ENCODE measurements at places on chromosomes 4 and X.

DNA sequence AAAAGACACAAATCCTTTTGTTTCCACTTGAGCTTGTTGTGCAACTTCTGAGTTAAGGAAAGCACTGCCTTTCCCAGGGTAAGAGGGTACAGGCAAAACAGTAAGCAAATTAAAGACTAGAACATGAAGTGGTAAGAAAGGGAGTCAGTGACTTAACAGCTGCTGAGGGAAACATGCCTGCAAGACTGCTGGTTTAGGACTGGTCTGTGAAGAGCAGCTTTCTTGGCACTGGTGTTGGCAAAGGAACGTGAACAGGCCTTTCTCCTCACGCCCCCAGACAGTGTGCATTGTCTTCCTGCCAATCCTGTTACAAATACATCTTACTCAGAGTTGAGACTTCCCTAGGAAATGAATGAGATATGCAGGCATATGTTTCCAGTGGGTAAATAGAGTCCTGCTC is 2.6 kb downstream of the LHFPL1 start:
- no peak for DNase-seq

DNA sequence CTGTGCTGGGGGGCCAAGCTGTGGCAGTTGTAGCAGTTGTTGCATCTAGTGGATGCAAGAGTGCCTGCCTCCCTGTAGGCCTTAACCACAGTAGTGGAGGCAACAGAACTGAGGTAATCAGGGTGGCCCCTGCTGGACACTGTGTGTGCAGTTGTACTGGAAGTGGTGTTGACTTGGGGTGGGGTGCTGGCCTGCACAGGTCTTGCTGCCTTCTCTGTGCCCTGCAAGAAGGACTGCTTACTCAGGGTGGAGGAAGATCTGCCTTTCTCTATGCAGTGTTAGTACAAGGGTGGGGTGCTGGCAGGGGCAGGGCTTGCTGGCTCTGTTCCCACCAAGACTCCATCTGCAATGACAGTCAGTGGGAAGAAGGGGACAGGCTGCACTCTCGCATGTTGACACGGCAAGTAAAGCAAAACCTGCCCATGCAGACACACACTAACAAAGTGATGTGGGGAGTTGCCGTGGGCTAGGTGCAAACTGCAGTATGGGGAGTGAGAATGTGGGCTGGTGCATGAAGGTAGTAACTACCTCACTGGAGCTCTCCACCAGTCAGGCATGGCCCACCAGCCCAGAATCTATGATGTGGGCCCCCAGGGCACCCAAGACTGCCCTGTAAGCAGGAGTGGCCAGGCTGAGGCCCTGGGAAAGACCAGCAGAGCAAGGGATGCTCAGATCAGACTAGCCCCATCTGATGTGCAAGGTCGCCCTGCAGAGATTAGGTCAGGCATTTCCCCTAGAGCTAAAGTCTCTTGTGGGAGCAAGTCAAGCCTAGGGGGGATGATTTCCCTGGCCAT is 594.9 kb downstream of the TECRL start:
- no peak for DNase-seq

DNA sequence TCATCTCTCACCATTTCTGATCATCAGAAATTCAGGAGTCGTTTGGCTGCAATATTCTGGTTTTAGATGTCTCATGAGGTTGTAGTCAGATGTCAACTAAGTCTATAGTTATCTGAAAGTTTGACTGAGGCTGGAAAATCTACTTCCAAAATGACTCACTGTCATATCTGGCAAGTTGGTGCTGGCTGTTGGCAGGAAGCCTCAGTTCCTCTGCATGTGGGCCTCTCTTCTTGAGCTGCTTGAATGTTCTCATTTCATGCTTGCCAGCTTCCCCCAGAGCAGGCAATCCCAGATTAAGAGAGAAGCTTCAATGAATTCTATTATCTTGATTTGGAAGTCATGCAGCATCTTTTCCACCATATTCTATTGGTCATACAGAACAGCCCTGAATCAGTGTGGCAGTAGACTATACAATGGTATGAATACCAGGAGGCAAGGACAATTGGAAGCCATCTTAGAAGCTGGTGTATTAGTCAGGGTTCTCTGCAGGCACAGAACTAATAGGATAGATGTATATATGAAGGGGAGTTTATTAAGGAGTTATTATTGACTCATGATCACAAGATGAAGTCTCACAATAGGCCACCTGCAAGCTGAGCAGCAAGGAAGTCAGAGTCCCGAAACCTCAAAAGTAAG is 46.8 kb upstream of the ELF2 start:
- DNase-seq = peak; percentile 69

DNA sequence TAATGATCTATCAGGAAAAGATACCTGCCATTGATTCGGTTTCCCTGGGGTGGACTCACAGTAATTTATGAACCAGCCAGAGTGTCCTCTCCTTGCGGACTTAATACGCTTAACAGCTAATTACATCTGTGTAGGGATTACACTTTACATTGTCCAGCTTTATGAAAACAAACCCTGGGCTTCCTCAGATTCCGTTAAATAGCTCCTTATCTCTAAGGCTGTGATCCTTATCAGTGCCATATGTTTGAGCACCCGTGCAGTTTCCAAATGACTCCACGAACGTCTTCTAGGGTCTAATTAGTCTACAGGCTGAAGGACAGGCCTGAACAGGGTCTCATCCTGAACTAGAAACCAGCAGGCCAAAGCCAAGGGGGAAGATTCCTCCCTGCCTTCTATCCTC is 56.9 kb downstream of the KDR start:
- DNase-seq = no peak

- DNase-seq = no peak
Observed at GRCh38 chrX:27491397-27491796, 28.3 kb upstream of the PPP4R3C start.

- no peak for DNase-seq
Observed at GRCh38 chr4:81237791-81238190, 22.8 kb upstream of the PRKG2 start.

- peak; percentile 4 for DNase-seq
Observed at GRCh38 chr4:86557526-86557925, 36.6 kb upstream of the PTPN13 start.

GRCh38 chrX:68652326-68653170 is 5.1 kb downstream of the STARD8 start:
- no peak for DNase-seq

DNA sequence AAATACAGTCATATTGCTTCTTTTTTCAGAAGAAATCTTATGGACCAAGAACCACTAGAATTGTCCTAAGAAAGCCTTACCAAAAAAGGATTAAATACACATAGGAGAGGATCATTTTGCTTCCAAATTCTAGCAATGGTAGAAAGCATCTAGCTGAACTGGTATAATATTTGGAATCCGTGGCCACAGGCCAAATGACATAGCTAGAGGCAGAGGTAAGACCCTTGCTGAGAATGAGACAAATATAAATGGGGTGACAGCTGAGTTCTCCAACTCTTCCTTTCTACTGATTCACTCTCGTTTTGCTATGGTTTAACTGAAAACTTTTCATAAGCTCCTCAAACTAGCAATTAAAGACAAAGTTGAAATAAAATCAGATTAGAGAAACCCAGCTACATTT is 150.0 kb downstream of the TTC29 start:
- no peak for DNase-seq

- DNase-seq = no peak
Observed at GRCh38 chr4:165864271-165864670, 8.8 kb upstream of the TLL1 start.

DNA sequence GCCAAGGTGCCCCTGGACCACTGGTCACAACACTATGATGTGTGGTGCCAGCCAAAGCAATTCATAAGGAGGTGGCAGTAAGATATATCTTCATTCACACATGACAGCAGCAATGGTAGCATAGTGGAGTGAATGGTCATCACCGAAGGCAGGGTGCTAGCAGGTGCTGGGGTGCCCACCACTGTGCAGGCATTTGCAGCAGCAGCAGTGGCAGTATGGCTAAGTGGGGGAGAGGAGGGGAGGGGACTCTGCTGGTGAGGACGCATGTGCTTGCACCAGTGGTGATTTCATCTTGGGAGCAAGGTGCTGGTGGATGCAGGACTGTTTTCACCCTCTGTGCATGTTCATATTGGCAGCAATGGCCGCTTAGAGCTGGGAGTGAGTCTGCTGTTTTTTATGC is 419.1 kb upstream of the KLHL4 start:
- DNase-seq = no peak

DNA sequence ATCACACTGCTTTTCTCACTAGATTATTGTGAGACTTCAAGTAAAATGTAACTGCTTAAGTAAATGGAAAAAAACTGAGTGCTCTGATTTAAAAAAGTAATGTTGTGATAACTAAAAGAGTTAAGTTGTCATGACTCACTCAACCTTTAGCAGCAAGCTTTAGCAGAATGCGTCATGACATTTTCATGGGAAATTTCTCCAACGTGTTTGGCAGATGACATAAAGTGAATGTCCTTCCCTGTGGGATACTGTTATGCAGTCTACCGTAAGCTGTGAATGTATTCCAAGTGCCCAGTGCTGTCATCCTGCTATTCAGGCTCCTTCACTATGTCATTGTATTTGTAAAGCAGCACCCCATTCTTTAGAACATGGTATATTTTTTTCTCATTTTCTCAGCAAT is 136.2 kb downstream of the CPXCR1 start:
- DNase-seq = no peak

- DNase-seq = no peak
Observed at GRCh38 chr4:167088115-167088514, 146.2 kb downstream of the SPOCK3 start.

DNA sequence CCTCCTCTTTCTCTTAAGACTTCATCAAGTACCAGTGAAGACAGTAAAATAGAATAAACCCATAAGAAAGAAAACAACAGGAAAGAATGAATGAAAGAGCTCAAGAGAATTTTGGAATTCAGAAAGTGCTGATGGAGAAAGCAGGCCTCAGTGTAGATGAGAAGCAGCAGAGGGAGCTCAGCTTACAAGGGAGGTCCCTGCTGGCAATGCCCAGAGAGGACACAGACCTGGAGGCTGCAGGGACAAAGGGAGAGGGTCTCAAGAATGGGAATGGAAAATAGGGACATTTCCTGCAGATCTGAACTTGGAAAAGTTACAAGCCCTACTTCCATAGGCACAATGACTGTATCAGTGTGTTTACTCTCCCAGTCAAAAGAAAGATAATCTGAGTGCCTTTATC is 64.5 kb upstream of the MAGEA10 start:
- no peak for DNase-seq

DNA sequence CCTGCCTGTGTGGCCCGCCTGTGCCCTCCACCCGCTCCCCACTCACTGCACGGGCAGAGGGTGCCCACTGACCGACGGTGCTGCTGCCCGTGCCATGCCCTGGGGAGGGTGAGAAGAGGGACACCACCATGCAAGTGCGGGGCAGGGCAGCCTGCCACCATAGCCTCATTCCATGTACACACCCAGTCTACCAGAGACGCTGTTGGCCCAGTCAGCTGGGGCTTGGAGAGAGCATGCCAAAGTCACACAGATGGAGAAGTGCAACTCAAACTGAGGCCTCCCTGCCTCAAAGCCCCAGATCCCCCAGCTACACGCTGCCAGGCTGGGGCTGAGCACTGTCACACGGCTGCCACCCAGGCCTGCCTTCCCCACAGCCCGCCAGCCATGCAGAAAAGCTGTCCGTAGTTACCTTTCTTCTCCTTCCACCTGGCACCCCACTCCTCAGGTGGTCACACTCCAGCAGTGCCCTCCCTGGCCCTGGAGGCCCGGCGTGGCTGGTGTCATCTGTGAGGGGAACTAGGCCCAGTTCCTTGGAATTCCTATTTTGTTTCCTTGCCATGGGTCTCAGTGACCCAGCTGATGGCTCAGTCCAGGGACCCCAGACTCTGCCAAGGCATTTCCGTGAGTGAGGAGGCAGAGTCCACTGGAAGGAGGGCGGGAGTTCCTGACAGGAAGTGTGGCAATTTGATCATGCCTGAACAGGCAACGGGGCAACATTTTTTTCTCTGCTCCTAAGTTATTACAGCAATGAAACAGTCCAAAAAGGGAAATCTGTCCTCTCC is at the start of gene SLC2A9:
TSS of gene SLC2A9 (minus strand) at position 627 of the 782 bp plus-strand sequence. CDS start at position 559, 68 bp downstream.
- DNase-seq = no peak

DNA sequence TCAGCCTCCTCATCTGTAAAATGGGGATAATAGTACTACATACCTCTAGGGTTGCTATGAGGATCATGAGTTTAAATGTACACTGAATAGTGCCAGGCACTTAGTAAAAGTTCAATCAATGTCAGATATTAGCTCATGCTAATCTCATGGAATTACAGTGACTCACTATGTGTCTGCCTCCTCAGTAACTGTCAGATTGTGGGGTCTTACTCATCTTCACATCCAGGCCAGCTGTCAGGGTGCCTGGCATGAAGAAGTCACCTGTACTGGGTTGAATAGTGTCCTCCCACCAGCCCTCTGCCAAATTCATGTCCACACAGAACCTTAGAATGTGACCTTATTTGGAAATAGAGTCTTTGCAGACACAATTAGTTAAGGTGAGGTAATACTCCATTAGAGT is 54.3 kb upstream of the STIM2 start:
- peak; percentile 71 for DNase-seq

GRCh38 chrX:36314303-36314702 is 394.8 kb downstream of the CFAP47 start:
- no peak for DNase-seq

DNA sequence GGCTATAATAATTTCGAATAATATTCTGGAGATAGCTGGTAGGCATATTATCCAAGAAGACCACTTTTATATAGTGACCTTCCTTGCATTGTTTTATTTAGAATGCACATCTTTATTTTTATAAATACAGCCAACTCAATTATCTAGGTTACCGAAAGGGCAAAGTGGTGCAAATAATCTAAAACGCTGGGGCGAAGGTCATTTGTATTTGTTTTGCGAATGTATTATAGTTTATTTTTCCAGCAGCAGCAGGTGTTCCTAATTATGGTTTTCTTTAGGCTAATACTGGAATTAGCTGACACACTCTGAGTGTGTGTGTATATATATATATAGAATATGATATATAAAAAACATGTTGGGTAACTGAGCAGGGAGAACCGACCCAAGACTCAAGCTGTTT is 48.1 kb upstream of the RAP2C start:
- DNase-seq = no peak

DNA sequence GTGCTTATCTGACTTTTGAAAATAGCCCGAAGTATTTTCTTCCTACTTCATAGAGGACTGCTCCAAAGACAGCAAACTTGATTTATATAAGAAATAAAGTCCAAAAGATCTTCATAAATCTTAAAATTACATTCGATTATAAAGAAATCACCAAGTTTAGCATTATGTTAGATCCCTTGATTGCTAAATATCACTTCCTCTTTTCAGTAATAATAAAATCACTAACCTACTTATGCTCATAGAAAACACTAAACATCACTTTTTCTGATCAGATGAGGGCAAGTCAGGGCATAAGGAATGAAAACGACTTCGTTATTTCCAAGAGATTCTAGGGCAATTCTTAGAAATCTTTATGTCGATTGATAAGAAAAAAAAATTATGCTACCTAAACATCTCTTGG is 32.0 kb downstream of the DYNLT3 start:
- no peak for DNase-seq

DNA sequence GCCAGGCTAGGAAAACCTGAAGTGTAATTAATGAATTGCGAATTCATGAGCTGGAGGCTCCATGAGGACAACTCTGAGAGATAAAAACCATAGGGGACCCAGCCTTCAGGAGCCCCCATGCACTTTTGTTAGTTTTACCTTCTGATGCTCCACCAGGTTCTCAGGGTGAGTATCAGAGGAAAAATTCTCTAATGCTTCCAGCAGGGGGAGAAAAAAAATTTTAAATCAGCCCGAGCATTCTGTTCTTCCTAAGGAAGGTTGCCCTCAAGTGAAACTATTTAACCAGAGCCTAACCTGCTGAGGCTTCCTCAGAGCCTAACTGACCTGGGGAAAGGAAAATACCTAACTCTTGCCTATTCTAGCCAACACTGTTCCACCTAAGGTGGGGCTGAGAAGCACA is 552.6 kb downstream of the PPARGC1A start:
- no peak for DNase-seq

GRCh38 chr4:137514406-137515111 is 17.7 kb downstream of the PCDH18 start:
- peak; percentile 92 for DNase-seq
